ENCODE measurements at places on chromosomes 3 and 15.

GRCh38 chr3:187368251-187369088 lies at the start of gene RTP4:
Gene RTP4 (plus strand): TSS chr3:187368385. CDS start chr3:187368442, 57 bp downstream.
- no peak for DNase-seq

GRCh38 chr3:15064299-15064834 lies 748 bp downstream of the MRPS25 start:
- no peak for DNase-seq

DNA sequence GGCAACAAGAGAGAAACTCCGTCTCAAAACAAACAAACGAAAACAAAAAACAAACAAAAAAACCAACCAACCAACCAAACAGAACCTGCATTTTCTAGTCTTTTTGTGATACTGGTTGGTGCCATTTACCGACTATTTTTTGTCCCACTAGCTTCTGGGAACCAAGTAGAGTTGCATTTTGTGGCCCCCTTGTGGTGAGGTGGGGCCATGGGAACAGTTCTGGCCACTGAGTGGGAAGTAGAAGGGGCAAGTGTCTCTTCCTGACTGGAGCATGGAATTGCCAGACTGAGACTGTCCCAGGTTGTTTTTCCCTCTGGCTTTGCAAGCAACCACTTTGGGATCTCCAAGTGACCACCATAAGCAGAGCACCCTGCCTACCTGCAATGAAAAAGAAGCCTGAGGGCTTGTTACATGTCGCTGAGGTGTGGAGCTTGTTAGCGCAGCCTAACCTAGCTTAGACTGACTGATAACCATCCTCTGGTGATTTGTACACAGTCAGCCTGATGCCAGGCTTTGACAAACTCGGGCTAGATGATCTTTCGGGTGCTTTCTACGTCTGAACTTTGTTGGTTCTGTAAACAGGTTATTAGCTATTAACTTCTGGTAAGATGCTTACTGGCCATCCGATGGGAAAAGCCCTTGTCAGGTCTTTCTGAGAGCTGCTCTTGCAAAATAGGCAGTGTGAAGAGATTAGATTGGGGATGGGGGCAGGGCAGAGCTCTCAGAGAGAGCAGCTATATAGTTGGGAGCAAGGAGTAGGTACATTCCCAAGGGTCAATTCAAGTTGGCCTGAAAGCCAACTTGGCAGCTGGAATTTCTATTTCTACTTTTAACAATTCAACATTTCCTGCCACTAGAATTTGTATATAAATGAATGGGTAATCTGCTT lies 172.2 kb downstream of the SSR3 start:
- no peak for DNase-seq

DNA sequence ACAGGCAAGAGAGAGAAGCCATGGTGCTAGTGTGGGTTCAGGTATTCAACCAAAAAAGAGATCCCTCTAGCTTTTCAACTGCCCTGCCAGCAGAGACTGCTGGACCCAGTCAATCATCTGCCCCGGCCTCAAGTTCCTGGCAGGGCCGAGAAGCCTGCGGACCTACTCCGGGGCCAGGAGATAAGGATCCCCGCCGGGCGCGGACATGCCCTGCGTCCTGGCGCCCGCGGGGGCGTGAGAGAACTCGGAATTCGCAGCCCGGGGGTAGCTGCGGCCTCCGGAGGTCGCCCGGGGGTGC lies 821 bp upstream of the MAGI1 start:
- no peak for DNase-seq

DNA sequence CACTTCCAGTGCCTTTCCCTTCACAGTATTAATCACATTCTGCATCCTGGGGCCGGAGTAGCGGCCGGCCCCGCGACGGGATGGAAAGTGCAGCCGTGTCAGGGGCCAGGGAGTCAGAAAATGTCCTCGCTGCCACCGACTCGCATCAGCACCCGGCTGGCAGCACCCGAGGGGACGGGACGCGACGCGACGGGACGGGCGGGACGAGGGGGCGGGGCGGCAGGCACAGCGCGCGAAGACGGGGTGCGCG lies 353 bp downstream of the ATG3 start:
- DNase-seq: no peak

- DNase-seq: no peak
Measured at GRCh38 chr3:156472150-156472549, 82.8 kb downstream of the SSR3 start.

All from NCI-H1436 treated with DMSO at 0.1 percent for 48 hours (cell line).